Stimulated activated CD8-positive, alpha-beta memory T cell treated with anti-CD3 and anti-CD28 coated beads, Interleukin-4, amount 100 ng/mL, for 4 hours (primary cell): ENCODE measurements at places on chromosomes 12 and 14.

GRCh38 chr12:52946797-52947547, 1.9 kb upstream of the KRT18 start:
- DNase-seq: no peak

- no peak for DNase-seq
Measured at GRCh38 chr14:92135269-92135668, 13.5 kb downstream of the CPSF2 start.

- DNase-seq: no peak
Measured at GRCh38 chr12:88574278-88574677, 6.0 kb downstream of the KITLG start.

GRCh38 chr12:38904537-38905479, 583 bp downstream of the CPNE8 start:
- no peak for DNase-seq

GRCh38 chr12:103102225-103102744, 144.8 kb downstream of the ASCL1 start:
- no peak for DNase-seq

- DNase-seq: no peak
Measured at GRCh38 chr12:45703942-45704341, 25.6 kb upstream of the ARID2 start.

- no peak for DNase-seq
Measured at GRCh38 chr12:14782756-14783155, 20.5 kb downstream of the WBP11 start.

GRCh38 chr14:103713304-103714062, 1.8 kb downstream of the XRCC3 start:
- DNase-seq: no peak

DNA sequence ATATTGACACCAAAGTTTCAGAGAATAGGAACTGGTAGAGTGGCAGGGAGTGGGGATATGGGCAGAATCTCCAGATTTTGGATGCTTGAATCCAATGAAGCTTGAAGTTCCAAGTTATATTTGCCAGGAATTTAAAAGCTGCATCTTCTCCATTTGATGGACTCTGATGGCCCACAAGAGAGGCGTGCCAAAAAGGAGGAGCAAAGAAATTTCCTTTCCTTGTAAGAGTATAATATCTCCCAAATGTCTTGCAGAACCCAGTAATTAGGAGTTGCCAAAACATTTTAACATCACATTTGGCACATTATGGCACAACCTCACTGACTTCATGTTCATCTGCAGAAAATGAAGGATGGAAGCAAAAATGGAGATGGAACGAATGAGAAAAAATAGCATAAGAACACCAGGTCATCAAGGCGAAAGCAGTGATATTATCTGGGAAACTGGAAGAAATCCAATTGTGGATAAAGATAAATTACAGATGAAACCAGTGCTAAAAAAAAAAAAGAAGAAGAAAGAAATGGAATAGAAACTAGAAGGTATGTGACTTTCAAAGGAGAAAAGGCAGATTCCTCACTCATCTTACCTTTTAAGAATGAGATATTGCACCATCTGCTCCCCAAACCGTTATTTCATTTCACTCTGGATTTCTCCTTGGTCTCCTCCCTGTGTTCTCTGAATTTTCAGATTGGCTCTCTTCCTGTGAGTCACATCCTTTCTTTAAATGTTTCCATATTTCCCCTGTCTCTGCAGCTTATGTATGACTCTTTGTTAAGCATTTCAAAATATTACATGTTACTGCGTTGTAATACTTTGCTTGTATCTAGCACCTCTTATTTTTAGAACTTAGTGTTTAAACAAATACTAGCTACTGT, 13.5 kb upstream of the FLRT2 start:
- no peak for DNase-seq

DNA sequence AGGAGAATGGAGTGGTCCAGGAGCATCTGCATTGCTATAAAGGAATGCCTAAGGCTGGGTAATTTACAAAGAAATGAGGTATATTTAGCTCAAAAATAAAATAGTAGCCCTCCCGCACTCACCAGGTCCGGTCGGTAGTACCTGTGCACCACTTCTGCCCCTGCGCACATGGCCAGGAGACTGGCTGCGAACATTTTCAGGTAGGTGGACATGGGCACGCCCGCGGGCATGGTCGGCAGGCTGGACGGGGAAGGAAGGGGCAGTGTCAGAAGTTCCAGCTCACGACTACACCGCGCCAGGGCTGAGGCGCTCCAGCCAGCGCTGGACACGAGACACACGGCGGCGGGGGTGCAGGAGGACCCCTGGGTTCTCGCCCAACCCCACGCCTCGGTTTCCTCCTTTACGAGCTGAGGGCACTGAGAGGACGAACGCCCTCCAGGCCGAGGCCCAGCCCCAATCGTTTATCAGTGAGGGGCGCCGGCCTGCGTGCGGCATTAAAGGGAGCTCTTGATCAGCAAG, 9.1 kb upstream of the TDG start:
- no peak for DNase-seq

DNA sequence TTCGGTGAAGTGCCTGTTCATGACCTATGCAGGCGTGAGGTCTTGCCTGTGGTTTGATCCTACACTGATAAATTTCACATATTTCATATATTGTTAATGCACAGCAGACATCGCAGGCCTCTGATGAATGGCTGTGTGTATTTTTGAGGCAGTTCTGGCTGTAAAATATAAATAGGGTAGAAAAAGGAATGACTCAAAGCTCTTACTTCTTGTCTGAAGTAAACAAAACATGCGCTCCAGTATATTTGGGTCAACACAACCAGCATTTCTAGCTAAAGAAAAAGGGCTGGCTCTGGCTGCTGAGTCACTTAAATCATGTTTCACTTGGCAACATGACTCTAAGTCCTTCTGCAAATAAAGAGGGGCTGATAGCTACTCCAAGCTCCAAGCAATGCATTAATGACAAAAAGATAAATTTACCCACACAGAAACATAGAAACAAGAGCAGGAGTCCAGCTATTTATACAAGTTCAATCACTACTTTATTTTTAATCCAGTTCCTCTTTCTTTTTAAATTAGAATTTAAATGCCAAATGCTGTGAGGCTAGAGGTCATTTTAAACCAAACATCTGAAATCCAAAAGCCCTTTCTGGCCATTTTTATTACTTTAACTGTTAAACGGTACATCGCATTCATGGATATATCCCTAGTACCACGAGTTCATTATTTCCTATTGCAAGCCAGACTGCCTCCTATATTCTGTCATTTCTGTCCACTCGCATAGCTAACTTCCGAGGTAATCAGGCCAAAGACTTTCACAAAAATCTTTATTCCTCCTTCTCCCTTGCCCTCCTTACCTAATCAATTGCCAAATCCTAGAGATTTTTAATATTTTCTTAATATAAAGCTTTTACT, 54.3 kb upstream of the TMCC3 start:
- DNase-seq: no peak

DNA sequence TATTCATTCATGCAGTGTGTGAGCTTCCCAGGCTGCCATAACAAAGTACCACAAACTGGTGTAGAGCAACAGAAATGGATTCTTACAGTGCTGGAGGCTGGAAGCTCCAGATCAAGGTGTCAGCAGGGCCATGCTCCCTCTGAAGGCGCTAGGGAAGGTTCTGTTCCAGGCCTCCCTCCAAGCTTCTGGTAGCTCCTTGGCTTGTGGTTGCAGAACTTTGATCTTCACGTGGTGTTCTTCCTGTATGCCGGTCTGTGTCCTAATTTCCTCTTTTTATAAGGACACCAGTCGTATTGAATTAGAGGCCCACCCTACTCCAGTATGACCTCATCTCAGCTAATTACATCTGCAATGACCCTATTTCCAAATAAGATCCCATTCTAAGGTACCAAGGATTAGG, 3.1 kb downstream of the OTUB2 start:
- DNase-seq: no peak

DNA sequence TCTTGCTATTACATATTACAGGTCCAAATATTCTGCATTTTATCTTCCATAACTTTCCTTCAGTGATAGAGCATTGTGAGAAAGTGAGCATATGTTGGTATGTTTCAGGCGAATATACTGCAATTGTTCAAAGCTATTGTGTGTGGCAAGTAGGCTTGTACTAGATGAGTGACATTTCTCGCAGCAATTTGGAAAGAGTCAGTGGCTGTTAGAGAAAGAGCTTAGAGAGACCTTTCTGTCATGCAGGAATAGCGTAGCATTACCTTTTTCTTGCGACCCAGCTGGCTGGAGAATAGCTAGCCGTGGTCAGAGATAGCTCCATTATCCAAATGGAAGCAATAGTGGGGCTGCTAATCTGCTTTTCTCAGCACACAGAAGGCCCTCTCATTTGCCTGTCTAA, 678.5 kb upstream of the FOXG1 start:
- DNase-seq: no peak

- no peak for DNase-seq
Measured at GRCh38 chr12:68048648-68049297, 59.5 kb downstream of the IFNG-AS1 start.

- no peak for DNase-seq
Measured at GRCh38 chr12:67355428-67356379, 86.5 kb downstream of the CAND1 start.
